ENCODE measurements at places on chromosomes 5 and 9. TPM values are rescaled to one million over a fixed set of nuclear protein-coding genes. Genes with fewer than 3 reads are reported as not detected.

DNA sequence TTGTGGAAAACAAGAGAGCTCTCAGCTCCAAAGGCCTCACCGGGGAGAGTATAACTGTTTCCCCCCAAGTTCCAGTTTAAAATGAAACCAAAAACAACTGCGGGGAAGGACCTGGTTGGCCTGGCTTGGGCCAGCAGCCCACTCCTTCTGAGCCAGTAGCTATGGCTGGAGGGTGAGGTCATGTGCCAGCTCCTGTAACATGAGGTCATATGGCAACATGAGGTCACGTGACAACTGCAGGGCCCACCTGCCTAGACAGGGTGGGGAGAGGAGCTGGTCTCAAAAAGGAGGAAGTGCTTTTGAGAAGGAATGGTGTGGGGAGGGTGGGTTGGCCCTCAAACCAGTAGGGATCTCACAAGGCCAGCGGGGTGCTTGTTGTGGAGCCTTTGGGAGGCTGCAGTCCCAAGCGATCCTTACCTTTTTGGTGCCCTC is 29.3 kb upstream of the CRB2 start:
- no peak for DNase-seq

- DNase-seq, result no peak
These were observed 52.0 kb downstream of the FYB1 start for GRCh38 chr5:39167141-39167971.

- no peak for DNase-seq
These were observed 20.7 kb upstream of the IL33 start for GRCh38 chr9:6194934-6195333.

GRCh38 chr9:123825342-123826060 is 104.4 kb downstream of the DENND1A start:
- DNase-seq, result peak; percentile 33

- DNase-seq, result peak; percentile 70
These were observed 89.6 kb upstream of the BASP1 start for GRCh38 chr5:17127743-17128231.

Gene SERF1B
- 37.8 TPM for total RNA-seq

GRCh38 chr9:122347348-122348287 is 23.2 kb upstream of the PTGS1 start:
- peak; percentile 37 for DNase-seq

DNA sequence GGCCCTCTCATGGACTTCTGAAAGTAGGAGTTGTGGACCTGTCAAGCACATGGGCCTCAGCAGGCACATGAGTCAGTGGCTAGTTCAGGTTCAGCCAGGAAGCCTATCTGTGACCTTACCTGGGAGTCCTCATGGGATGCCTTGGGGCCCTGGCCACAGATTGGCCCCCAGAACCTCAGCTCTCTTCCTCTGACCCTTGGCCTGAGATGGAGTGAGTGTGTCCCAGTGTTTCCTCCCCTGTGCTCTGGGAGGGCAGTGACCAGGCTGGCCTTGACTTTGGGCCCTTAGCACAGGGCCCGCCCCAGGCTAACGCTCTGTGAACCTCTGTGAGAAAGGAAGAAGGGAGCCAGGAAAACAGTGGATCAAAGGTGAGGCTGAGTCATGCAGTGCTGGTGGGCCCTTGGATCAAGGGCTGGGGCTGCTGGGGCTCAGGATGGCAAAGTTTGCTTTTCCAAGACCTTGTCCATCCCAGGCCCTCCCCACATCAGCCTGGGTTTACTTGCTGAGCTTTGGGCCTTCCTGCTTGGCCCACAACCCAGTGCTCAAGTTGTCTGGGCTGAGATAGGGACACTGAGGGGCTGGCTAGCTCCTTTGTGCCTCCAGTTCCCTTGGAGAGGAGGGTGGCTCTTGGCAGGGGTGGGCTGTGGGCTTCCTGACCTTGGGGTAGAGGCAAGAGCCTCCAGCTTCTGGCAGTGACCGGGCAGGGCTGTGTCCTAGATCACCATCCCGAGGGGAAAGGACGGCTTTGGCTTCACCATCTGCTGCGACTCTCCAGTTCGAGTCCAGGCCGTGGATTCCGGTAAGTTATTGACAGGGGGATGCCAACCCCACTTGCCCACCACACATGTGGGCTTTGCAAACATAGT is 41.4 kb downstream of the RGS3 start:
- peak; percentile 27 for DNase-seq

Measured in RPMI7951 (cell line).